Ecto neural progenitor cell (in vitro differentiated cells): ENCODE measurements at places on chromosomes 11 and 22.

DNA sequence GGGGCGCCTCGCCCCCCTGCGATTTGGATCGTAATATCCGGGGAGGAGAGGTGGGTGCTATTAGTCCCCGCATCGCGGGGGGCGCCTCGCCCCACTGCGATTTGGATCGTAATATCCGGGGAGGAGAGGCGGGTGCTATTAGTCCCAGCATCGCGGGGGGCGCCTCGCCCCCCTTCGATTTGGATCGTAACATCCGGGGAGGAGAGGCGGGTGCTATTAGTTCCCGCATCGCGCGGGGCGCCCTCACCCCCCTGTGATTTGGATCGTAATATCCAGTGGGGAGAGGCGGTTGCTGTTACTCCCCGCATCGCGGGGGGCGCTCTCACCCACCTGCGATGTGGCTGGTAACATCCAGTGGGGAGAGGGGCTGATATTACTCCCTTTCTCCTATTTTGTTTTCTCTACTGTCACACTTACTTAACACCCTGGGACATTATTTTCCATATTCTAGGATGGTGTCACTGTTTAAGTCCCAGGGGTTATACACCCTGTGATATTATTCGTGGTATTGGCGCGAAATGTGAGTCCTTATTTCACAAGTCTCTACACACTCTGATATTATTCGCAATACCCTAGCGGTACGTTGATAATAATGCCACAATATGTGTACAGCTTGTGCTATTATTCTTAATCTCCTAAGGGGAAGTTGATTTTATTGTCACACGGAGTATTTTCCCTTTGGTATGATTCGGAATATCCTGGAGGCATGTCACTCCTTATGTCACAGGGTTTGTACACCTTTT, 57.8 kb upstream of the ALDH3B2 start:
- peak; percentile 51 for DNase-seq

DNA sequence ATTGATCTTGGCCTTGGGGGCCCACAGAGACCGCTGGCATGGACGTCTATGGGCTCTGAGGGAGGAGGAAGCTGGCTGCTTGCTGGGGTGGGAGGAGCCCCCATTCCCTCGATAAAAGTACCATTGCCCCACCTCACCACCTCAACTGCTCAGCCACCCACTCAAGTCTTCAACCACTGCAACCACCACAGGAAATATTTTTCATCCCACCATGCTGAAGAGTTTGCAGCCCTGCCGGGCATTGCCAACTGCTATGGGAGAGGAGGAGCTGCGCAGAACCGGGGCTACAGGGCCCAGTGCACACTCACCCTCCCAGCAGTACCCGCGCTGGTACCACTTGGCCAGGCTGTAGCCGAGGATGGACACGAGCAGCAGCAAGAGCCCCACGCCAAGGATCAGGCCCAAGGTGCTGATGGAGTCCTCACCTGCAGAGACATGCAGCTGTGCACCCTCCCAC, 29.2 kb downstream of the IL10RA start:
- no peak for DNase-seq

DNA sequence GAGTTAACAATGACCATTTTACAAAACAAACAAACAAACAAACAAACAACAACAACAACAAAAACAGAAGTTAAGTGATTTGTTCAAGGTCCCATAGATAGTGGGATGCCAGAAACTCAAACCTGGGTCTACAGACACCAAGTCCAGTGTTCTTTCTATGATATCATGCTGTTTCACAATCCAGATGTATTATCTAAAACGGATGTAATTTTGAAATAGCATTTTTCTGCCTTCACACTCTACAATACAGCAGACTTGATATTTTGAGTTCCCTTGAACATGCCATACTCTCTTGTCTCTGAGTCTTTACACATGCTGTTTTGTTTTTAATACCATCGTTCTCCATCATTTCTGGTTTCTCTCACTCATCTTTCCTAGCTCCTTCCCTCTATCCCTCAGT, 104.5 kb downstream of the RELT start:
- no peak for DNase-seq

DNA sequence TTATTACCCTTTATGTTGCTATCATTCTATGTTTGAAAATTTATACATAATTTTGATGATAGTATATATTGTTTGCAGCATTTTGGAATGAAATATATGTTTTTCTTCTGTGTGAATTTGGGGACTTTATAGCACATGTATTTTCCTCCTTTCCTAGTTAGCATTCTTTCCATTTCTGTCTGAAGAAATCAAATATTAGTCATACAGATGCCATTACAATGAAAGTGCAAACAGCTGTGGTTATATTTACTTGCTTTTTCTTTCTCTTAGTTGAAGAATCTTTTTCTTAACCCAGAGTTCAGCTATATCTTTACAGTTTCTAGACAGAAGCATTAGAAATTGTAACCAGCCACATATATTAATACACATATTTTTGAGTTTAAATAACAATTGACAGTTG, 753.1 kb upstream of the ARHGAP42 start:
- DNase-seq = no peak

GRCh38 chr11:124837491-124837856, 27.8 kb upstream of the ROBO3 start:
- peak; percentile 61 for DNase-seq

- no peak for DNase-seq
Observed at GRCh38 chr22:19086896-19087295, 35.3 kb downstream of the DGCR2 start.

GRCh38 chr11:1852877-1853276, at the start of gene LSP1:
Gene LSP1, plus strand, starts transcription at chr11:1853084. Its CDS starts 61 bp downstream, at chr11:1853145.
- no peak for DNase-seq
